Esophagus squamous epithelium (tissue), 5 donors: ENCODE measurements at places on chromosomes 3 and 15. TPM values are rescaled to one million over a fixed set of nuclear protein-coding genes. Genes with fewer than 3 reads are reported as not detected.

DNA sequence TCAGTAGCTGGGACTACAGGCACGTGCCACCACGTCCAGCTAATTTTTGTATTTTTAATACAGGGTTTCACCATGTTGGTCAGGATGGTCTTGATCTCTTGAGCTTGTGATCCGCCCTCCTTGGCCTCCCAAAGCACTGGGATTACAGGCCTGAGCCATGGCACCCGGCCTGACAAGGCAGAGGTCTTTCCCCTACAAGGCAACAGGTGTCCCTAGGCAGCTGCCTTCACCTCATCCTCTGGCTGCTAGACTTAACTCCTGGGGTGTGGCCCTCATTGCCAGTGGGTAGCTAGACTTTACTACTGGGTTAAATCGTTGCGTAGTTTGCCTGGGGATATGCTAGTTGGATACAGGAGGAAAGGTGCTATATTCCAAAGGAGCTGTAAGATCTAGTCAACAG is 81.4 kb downstream of the CHRD start:
- DNase-seq, result no peak

The AHSG gene
- not detected for total RNA-seq

- DNase-seq, result no peak
Observed at GRCh38 chr3:38454178-38454883, 641 bp downstream of the ACVR2B start.

The VWA5B2 gene
- 0.22 TPM for total RNA-seq

The ESYT3 gene
- 0.80 TPM for total RNA-seq

The LMAN1L gene
- not detected for total RNA-seq

The SCN11A gene
- 0.04 TPM for total RNA-seq

DNA sequence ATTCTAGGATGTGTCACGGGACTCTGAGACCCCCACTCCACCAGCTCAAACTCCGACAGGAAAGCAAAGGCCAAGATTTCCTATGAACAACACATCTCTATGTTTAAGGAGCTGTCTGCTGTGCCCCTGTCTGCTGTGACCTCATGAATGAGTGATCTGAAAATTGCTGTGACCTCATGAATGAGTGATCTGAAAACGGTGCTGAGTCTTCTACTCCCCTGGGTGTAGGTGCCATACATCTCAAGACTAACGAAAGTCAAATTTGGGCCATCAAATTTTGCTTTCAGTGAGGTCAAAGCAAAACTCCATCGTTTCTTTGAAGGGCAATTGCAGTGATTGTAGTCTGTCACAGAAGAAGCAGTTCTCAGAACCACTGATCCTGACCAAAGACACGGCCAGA is 24.4 kb downstream of the IL5RA start:
- DNase-seq, result no peak

The PEX5L gene
- not detected for total RNA-seq

- no peak for DNase-seq
Observed at GRCh38 chr3:111595232-111595631, at the start of gene ZBED2. Gene ZBED2 (minus strand): TSS chr3:111595346. CDS start chr3:111594201, 1,145 bp downstream.

GRCh38 chr15:88800026-88800425 is 3.2 kb upstream of the ACAN start:
- DNase-seq, result no peak
